ENCODE measurements at places on chromosomes 2 and 18.

DNA sequence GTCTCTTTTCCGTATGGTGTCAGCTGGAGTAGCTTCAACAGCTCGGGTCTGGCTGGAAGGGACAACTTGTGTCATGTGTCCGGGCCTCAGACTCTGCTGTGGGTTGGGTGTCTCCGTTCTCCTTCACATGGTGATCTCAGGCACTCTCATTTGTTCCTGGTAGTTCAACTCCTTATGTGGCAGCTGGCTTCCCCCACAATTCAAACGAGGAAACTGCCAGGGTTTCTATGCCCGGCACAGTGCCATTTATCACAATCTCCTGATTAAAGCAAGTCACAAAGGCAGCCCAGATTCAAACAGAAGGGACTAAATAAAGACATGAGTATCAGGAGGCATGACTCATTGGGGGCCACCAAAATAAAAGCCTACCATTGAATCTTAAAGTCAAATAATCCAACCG lies 22.7 kb downstream of the MRO start:
- no peak for DNase-seq

DNA sequence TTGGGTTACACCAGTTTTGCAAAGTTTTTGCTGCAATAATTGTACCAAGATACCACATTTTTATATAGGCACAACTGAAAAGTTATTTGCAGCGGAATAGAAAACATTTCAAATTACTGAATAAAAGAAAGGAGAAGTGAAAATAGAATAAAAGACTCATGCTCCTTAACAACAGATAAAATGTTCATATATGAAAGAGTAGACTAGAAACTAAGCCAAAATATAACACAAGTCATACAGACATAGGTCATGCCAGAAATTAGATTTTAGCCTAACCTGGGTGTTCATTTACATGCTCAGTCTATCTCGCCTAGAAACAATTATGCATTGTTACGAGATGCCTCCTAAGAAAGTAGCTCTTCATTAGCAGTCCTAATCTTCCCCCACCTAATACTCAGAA lies 16.4 kb upstream of the MAP3K20 start:
- DNase-seq = no peak

DNA sequence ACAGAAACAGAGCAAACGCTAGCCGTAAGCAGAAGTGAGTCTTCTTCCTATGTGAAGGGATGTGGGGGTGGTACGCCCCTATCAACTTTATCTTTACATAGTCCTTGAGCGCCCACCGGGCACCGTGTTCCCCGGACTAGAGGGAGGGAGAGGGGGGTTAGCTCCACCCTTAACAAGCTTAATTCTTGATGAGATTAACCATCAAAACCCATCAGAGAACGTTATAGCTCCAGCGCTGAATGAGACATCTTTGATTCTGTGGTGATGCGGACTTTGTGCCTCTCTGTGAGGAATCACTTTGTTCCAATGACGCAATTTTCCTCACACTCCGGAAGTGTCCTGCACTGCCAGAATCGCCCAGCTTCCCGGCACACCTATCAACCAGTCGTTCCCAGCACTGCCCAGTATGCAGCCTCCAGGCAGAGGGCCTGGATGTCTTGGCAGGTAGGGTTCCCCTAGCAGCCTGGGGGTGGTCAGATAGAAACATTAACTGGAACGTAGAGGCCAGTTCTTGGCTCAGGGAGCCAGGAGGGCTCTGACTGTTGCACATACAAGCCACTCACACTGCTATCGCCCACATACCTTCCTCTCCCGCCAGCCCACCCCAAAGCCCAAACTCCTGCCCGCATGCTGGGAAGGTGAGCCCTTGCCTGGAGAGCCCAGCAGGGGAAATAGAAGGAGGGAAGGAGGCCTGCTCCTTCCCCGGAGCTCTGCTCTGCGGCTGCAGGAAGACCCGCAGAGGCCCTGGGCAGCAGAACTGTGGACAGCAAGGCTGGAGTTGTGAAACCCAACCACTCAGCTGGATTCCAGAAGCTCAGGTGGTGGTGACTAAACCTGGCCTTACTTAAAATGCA lies 1.9 kb upstream of the ODC1 start:
- DNase-seq = no peak

DNA sequence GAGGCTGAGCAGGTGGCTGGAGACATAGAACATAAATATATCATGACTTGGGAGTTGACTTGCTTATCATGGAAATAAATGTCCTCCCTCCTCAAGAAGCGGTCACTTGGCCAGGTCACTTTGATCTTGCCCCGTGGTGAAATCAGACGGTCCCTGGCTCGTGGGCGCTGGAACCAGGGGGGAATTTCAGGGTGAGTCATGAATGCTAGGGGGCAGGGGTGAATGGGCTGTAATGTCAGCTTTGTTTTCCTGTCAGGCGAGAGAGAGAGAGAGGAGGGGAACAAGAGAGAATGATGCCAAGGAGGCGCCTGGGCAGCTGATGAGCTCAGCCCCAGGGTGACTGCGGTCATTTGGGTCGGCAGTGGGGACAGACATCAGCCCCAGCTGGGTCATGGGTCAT lies 47.7 kb downstream of the RRM2 start:
- DNase-seq = no peak

- DNase-seq = no peak
These were observed 339.9 kb downstream of the KCNS3 start for GRCh38 chr2:18218160-18218933.

GRCh38 chr2:144085016-144085415 lies 434.9 kb downstream of the ZEB2 start:
- no peak for DNase-seq

GRCh38 chr2:5915881-5916310 lies 223.7 kb downstream of the SOX11 start:
- DNase-seq = no peak

DNA sequence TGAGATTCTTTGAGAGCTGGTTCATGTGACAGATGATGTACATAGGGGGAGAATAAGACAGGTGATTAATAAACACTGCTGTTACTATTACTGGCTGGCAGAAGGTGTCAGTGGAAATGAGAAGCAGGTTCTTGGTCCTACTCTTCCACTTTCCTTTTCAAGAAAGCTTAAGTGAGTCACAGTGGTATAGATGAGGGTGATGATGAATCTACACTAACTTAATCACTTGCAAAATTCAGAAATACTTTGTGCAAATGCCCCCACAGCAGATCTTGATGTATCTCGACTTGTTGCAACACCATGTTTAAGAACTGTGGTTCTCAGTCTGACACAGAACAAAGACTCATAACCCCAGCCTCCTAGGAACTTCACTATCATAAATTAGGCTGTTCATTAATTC lies 35.9 kb upstream of the MGAT5 start:
- no peak for DNase-seq
